ENCODE measurements at places on chromosomes 5 and 9. TPM values are rescaled to one million over a fixed set of nuclear protein-coding genes. Genes with fewer than 3 reads are reported as not detected.

Gene C9orf43
- 1.2 TPM for total RNA-seq

Gene ANAPC2
- total RNA-seq = 46.0 TPM

Gene RAI14
- total RNA-seq = 18.5 TPM

Gene RASEF
- total RNA-seq = 2.9 TPM

Gene PCBD2
- 19.8 TPM for total RNA-seq

Gene SLC6A3
- 0.05 TPM for total RNA-seq

Gene MLANA
- not detected for total RNA-seq

Gene SLCO6A1
- total RNA-seq = not detected

Gene CDC25C
- 14.1 TPM for total RNA-seq

GRCh38 chr9:7930613-7931012 is 131.0 kb upstream of the DMAC1 start:
- no peak for DNase-seq

DNA sequence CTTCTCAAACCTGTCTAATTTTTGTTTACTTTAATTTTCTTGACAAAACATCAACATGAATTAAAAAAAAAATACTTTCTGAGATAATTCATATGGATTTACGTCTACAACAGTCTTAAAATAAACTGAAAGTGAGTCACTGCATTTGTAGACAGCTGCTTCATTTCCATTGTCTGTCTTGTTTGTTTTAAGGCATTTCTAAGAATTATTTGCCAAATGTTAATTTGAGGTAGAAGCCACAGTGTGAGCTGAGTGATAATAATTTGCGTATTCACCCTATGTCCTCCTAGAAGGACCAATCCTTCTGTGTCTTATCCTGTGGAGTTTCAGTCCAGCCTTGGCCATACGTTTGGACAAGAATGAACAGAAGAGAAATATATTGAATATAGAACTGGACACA is 174.5 kb downstream of the CFAP90 start:
- no peak for DNase-seq

GRCh38 chr5:144114571-144114970 is 55.9 kb downstream of the YIPF5 start:
- DNase-seq = no peak

DNA sequence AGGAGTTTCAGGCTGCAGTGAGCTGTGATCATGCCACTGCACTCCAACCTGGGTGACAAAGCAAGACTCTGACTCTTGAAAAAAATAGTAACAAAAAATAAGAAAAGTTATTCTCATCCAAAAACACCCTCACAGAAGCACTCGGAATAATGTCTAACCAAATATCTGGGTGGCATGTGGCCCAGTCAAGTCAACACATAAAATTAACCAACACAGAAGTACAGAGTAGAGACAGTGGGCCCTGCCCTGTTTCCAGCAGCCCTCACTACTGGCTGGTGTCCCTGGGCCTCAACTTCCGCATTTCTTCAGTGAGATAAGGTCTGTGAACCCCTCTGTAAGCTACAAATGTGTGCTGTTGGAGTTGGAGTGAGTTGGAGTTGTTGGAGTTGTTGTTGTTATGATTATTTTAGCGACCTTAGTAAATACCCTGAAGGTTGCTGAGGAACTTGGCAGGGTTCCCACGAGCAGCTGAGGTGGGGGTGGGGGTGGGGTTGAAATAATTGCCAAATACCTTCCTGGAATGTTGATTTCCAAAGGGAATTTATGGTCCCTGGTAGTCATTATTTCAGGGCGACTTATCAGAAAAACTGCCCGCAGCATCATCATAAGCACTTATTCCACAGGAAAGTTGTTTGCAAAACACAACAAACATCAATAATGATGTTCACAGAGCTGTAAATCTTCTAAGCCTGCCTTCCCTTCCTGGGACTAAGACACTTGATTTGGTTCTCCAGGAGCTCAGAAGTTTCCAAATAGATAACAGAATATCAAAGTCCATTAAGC is 30.2 kb downstream of the C5orf15 start:
- DNase-seq = no peak

GRCh38 chr5:119275146-119275545 is 80.7 kb upstream of the TNFAIP8 start:
- DNase-seq = no peak

- no peak for DNase-seq
These were observed 440.6 kb upstream of the IZUMO3 start for GRCh38 chr9:24986331-24986730.

DNA sequence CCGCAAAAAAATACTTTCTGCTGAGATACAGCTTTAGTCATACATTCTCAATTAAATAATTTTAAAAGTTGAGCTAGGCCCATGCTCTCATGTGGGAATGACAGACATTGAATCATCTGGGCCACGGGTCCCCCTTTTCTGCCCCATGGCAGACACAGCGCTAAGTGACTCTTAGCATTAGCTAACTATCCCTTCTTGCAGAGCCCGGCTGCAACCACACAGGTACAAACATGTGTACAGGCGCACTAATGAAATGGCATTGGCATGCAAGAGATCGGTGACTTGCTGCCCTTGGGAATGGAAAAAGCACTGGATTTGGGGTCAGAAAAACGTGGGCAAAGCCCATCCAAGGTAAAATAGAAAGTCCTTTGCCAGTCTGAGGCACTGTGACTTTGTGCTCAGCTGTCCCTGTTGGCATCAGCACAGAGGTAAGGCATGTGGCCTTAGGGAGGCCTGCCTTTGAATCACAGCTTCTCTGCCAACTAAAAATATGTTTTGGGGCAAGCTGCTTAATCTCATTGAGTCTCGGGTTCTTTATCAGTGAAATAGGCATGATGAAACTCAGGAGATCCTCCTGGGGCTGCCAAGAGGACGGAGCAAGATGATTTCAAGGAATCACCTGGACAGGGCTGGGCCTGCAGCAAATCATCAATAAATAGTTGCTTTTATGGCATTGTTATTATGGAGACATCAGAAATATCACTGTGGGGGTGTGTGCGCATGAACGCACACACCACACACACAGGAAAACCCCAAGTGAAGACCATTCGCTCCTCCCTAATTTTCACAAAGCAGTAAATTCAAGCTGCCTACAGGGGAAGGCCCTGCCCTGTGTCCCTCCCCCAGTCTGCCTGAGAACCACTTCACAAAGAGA is 54.2 kb downstream of the WHRN start:
- no peak for DNase-seq

GRCh38 chr9:93531374-93531773 is 45.0 kb upstream of the PHF2 start:
- no peak for DNase-seq

- no peak for DNase-seq
These were observed 228.9 kb downstream of the FANCC start for GRCh38 chr9:95088421-95089161.

- no peak for DNase-seq
These were observed 168.5 kb upstream of the GAS1 start for GRCh38 chr9:87115785-87116184.

GRCh38 chr5:102099766-102100331 is 196.2 kb downstream of the SLCO4C1 start:
- no peak for DNase-seq

GRCh38 chr5:179834120-179834519 is 13.4 kb downstream of the SQSTM1 start:
- no peak for DNase-seq

DNA sequence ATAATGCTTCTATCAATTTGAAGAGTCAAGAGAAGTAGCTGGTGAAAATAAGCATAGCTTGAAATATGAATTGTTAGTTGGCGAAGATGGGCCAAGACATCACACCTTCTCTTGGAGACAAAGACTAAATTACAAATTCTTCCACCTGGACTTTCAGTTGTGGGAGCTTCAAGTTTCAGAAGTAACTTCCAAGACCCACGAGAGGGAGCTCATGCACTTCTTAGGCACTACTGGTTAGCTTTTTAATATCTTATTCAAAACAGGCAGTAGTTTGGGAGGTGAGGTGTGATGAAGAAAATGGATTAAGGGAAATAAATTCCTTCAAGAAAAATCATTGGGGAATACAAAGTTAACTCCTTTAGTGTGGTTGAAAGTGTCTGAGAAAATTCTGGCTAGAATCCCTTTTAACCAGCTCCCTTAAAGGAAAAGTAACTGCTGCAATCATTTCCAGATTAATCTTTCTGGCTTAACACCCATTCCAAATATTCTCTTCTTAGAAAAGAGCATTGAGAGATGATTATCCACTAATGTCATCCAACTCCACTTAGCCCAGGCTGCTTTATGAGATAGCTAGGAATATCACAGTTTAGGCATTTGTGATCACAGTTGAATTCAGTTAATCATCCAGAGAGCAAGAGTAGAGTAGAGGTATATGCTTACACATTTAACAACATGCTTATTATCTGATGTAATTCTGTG is 139.5 kb upstream of the DMRTA1 start:
- DNase-seq = no peak

DNA sequence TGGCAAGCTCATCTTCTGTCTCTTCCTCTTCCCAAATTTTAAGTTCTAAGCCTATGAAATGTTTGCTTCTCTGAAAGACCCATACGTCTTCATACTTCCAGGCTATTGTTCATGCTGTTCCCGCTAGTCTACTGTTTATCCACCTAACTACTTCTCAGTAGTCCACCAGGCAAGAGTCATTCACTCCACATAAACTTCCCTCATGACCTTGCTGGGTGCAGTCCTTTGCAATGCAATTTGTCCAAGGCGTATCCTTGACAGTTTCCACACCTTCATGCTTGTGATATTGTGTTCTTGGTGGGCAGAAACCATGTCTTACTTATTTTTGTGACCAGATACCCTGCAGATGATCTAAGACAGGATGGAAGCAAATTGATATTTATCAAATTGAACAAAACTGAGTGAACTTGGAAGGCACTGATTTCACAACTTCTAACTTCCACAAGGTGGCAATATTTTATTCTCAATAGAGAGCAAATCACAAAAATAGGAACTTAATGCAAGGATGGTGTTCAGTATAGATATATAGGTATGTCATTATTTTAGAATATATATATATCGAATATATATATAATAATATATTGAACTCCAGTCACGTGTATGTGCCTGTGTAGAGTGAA is 30.3 kb downstream of the TYRP1 start:
- no peak for DNase-seq

DNA sequence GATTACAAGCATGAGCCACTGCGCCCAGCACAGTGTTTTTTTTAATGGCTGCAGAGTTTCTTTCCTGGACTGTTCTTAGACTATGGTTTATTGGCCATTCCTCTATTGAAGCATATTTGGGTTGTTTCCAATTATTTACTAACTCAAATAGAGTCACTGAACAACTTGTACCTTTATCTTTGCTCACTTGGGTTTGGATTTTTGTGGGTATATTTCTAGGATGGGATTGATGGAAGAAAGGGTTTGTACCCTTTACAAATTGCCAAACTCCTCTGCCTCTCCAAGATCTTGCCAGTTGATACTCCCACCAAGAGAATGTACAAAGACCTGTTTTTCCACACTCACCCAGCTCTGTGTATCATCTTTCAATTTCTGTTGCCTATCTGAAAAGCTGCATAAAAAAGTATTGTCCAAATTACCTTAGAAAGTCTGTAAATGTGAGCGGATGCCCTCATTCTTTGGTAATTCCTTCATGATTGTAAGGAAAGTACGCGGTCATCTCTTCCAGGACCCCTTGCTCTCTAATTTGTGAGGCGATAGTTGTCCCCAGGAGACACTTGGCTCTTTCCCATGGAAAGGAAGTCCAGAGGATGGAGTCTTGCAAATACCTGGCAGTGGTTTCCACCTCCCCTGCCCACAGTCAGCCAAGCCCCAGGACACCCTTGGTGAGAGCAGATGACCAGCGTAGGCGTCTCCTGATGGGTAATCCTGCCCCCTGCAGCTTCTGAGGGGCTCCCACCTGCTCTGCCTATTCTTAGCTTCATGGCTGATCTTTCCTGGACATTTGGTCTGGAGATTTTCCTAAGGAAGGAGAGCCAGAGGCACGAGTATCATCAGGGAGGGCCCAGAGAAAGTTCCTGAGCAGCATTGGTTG is 33.0 kb downstream of the ARHGEF37 start:
- DNase-seq = no peak

GRCh38 chr5:139566611-139567010 is 5.5 kb downstream of the UBE2D2 start:
- DNase-seq = no peak

GRCh38 chr5:71955723-71956122 is 151.6 kb upstream of the MAP1B start:
- no peak for DNase-seq

GRCh38 chr5:142955628-142956027 is 185.5 kb downstream of the ARHGAP26 start:
- no peak for DNase-seq

DNA sequence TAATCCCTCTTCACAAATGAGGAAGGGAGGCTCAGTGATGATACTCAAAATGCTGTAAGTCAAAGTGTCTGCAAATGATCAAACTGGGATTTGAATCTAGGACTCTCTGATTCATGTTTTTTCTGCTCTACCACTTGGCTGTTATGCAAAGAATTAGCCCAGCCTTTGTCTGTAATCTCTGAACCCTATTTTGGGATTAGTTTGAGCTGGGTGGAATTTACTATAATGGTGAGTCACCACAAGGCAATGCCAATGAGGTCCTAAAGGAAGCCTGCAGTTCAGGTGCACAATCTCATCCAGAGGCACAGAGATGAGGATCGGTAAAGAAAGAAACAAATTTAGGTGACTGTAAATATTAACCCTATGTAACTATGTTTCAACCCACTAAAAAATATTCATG is 29.2 kb downstream of the RFK start:
- DNase-seq = no peak

DNA sequence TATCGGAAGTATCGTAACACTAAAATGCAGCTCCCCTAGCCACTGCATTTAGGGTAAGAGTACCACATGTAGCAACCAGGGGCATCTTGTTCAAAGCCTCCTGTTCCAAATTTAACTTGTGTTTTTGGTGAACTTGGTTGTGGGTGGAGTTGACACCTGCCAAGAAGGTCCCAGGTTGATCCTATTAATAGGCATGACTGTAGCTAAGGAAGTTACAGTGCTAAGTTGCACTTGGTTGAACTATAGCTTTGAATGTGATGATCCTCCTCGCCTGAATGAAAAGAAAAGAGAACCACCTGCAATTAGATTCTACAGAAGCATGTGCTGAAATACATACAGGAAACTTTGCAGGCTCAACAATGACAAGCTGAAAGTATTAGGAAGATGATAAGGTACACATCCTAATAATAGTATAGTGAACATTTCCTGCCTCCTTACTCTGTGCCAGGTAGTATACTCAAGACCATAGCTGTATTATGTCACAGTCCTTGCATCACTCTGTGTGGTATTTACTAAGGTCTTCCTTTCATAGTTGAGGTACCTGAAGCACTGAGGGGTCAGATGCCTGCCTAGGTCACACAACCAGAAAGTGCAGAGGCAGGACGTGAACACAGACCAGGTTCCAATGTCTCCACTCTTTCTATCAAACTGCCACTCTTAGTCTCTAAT is 64.5 kb upstream of the PIP5K1B start:
- no peak for DNase-seq

- no peak for DNase-seq
These were observed 178.4 kb downstream of the MPDZ start for GRCh38 chr9:13100914-13101572.
